Ovary (tissue), 10 donors: ENCODE measurements at places on chromosomes 6 and 20.

DNA sequence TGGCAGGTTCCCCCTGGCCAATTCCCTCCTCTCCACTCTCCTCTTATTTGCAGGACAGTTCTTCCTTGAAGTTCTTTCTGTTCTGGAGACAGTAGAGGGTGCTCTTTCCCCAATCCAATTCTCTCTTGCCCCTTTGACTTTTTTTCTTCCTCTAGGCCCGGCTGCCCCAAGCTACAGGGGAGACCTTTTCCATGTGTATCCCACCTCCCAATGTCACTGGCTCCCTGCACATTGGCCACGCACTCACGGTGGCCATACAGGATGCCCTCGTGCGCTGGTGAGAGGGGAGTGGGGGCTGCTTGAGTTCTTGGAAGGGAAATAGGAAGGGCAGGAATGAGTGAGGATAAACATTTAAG, 1.5 kb downstream of the VARS2 start:
- DNase-seq: peak; percentile 39

DNA sequence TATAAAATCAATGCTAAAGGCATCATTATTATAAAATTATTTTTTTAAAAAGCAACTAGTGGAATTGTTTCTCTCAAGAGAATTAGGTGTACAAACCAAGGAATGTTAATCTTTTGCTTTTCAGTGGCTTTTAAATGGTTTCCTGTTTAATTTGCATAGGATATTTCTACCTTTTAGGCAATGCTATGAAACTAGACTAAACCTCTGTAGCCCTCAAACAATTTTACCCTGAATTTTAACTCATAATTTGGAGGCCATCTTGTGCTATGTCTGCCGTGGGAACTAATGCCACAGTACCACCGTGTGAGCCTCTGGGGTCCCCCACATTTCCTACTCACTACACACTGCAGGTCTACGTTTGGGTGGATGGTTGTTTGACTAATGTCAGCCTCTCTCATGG, 20.6 kb downstream of the PHACTR2 start:
- no peak for DNase-seq

GRCh38 chr6:54768494-54768893, 78.1 kb upstream of the FAM83B start:
- no peak for DNase-seq

- DNase-seq: no peak
These were observed 928.9 kb upstream of the CITED2 start for GRCh38 chr6:140303218-140303949.

GRCh38 chr6:134666125-134666524, 283.8 kb downstream of the ALDH8A1 start:
- no peak for DNase-seq

- DNase-seq: no peak
These were observed 7.1 kb downstream of the PRIM2 start for GRCh38 chr6:57324538-57324937.

DNA sequence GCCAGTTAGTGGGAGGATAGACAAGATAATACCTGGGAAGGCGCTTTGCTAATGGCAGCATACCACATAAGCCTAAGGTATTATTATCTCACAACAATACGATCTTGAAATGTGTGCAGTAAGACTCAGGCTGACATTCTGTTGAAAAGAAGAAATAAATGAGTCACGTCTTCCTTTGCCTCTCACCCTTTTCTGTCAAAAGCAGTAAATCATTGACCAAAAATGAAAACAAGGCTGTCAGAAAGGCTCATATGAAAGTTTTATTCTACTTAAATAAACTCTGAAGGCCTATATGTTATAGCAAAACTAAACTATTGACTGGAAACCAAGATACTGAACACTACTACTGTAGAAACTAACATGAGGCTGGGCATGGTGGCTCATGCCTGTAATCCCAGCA, 43.1 kb upstream of the IL20RA start:
- DNase-seq: no peak

DNA sequence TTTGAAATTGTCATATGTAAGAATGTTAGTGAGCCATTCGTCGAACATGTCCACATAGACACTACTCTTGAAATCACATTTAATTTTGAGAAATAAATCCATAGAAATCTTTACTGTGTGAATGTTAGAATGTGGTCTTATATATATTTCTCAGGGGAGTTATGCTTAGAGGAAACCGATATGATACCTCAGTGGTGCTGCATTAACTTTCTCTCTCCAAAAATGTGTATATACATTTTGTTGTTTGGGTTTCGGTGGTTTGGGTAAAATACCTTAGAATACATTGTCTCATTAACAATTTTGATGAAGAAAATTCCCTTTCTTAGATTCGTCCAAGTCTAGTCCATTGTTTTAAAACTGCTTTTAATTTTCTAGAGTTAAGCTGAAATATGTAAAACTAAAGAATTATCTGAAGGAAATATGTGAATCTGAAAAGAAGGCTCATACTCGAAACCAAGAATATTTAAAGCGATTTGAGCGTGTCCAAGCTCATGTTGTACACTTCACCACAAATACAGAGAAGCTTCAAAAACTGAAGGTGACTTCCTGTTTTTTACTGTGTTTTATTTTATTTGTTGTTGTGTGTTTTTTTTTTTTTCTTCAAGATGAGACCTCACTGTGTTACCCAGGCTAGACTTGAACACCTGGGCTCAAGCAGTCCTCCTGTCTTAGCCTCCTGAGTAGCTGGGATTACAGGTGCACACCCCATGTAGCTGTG, 10.3 kb downstream of the KIZ start:
- no peak for DNase-seq

GRCh38 chr6:154304191-154304590, 52.4 kb downstream of the IPCEF1 start:
- no peak for DNase-seq

DNA sequence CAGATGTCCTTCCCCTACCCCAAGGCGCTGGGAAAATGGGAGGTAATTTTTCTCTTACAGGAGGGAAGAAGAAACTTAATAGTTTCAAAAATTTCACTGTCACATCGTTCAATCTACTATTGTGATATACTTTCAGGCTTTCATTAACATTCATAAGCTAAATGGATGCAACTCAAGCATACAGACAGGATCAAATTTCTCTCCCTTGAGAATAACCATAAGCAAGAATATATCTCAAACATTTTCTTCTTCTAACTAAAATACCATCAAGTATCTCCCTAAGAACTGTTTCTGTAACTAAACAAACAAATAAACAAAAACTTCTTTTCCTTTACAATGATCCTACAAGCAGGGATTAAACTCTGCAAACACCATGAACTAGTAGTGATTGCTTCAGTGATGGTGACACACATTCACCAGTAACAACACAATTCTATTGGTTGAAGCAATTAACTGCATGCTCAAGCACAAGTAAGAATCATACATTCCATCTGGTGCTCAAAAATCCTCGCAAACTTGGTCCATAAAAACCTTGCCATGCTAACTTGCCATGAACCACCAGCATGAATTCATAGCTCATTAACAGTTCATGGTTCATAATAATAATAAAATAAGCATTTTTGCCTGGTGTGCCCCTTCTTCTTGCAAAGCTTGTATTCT, 183.8 kb downstream of the PTPRK start:
- DNase-seq: no peak

DNA sequence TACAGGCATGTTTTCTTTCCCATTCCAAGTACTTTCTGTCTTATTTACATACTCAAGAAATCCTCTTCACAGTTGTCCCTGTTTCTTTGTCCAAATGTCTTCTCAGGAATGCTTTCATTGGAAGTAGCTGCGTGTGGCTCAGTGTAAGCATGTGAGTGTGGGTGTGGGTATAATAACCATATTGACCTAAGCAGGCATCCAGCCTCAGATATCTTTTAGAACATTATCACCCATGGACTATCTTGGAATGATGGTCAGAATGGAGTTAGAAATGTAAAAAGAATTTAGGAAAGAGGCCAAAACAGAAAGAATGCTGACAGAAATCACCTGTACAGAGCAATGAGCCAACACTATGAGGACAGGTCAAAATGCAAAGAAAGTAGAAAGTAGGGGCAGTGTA, 16.4 kb downstream of the VNN2 start:
- no peak for DNase-seq

DNA sequence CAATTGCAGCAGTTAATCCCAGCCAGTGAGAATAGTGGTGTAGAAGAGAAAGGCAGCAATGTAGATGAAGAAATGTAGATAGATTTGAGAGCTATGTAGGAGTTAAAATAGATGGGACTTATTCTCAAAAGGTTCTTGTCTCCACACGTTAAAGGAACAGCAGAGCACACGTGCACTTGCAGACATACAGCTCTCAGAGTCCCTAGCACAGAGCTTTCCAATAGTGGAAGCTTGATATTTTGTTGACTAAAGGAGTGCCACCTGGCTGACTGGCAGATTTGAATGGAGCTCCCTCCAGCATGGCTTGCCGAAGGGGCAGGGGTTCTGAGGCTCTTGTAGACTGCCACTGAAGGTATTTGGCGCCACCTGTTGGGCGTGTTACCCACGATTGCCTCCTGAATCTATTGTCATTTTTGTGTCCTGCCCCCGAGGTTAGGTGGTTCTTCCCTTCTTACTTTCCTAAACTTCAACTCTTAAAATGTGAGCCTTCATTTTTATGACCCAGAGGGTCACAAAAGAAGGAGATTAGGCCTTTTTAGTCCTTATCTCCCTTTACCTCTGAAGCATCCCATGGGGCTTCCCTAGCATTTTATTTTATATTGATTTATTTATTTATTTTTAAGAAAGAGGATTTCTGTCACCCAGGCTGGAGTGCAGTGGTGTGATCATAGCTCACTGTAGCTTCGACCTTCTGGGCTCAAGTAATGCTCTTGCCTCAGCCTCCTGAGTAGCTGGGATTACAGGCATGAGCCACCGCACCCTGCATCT, 16.4 kb downstream of the BRD2 start:
- peak; percentile 92 for DNase-seq

DNA sequence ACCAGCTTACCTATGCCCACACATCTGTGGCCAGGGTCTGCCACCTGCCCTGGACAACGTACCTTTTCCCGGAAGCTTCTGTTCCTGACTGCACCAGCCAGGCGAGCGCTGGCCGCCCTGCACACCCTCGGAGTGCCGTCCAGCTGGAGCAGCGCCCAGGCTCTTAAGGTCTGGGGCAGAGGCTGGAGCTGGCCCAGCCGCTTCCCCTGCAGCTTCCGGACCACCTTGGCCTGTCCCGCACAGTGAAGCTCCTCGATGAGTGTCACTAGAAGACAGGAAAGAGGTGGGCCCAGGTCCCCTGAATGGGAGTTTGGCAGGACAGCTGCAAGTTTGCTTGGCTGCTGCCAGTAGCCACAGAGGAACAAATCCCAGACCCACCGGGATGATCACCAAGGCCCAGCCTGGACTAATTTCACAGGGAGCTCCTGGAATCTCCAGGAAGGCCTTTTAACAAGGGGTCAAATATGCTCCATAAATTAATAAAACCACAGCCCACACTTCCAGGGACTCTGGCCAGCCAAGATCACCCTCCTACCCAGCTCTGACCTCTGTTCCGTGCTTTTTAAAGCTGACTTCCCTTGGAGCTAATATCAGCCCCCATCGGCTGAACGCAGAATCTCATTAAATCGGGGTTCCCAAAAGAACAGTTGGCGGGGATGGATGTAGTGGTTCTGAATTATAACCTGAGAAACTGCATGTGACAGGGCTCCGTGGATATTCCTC, 82.3 kb downstream of the PTPN1 start:
- peak; percentile 67 for DNase-seq

GRCh38 chr20:58306421-58307261, 2.9 kb upstream of the RAB22A start:
- DNase-seq: no peak

DNA sequence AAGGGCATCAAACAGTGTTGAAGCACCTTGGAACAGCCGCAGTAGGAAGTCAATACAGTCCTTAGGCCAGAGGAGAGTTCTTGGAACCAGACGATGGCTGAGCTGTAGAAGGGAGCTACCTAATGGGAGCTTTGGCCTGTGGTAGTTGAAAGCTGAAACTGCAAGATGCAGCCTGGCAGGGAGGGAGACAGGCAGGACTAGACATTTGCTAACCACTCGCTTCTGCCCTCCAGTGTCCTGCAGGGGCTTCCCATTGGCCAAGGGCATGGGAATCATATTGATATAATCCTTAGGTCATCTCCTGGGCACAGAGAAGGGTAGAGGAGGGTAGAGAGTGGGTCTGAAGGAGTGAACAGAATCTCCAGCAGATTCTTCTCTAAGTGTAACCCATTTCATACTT, 60.4 kb downstream of the TPD52L1 start:
- no peak for DNase-seq

DNA sequence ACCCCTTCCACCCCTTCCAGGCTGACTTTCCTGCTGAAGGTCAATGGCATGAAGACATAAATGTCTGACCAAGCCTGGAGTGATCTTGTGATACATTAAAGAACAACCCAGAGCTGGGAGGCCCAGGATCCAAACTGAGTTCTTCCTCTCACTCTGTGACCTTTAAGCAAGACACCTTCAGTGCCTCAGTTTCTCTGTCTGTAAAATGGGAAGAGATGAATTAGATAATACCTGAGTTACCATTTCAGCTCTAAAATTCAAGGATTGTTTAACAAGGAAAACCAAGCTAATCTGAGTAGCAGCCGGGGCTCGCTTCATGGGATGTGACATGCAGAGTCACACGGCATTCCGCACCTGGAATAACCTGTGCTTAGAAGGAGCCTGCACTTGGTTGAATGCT, 7.0 kb upstream of the NFATC2 start:
- DNase-seq: no peak

DNA sequence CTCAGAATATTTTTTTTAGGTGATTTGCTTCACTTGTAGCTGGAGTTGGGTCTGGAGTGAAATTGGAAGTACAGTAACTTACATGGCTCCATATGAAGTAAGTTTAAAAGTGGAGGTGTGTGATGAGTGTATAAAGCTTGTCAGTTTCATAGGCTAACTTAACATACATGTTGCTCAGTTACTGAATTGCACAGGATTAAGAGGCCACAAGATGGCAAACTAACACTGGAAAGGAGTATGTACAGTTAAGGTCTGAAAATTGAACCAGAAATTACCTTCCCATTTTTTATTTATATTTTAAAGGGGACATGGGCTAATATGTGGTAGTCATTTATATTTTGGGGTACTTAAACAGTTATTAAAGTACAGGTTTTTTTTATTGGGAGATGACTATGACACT, 45.3 kb upstream of the SMIM8 start:
- no peak for DNase-seq

DNA sequence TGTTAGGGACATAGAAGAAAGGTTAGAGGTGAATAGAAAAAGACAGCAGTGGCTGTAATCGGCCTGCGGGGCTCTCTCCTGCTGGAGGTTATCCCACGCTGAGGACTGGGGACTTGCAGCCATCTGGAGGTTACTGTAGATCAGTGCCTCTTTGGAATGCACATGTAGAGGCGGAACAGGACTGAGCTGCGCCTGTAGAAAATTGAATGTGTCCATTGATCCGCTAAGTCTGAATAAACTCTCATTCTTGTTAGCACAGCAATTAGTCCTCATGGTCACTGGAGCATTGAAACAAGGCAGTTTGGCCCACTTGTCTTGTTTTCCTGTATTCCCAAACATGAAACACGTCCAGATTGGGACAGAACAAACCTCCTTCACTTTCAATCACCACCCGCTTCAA, 46.3 kb upstream of the F13A1 start:
- DNase-seq: no peak
